ENCODE measurements at places on chromosomes 4 and X.

GRCh38 chrX:133473451-133473850 is 58.2 kb upstream of the GPC4 start:
- no peak for DNase-seq

GRCh38 chrX:19791562-19791961 is 95.8 kb downstream of the SH3KBP1 start:
- no peak for DNase-seq

- no peak for DNase-seq
Observed at GRCh38 chr4:38905652-38906385, 38.2 kb downstream of the FAM114A1 start.

DNA sequence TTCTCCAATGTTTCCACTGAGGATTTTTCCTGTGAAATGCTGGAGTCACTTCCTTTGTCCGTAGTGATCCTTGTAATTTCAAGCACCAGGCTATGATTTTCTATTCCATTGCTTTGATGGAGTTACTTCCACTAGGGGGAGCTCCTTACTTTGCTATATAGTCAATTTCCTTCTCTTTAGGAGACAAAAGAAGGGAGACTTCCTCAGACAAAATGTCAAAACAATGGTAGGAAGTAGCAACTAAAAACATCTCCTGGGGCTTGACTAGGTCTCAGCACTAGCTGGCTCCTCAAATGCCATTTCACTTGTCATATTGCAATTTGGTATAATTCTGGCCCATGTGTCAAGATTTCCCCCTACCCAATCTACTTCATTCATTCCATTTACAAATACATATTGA is 24.1 kb downstream of the ZCCHC12 start:
- DNase-seq, result no peak

GRCh38 chr4:114399105-114399504 is 199.5 kb upstream of the UGT8 start:
- no peak for DNase-seq

- no peak for DNase-seq
Observed at GRCh38 chrX:63764946-63765345, 20.1 kb downstream of the ARHGEF9 start.
